ENCODE measurements at places on chromosomes 5 and 9.

GRCh38 chr5:95440825-95441224 lies 49.7 kb downstream of the FAM81B start:
- no peak for DNase-seq

GRCh38 chr5:151509231-151509630 lies 61.8 kb downstream of the SLC36A1 start:
- no peak for DNase-seq

DNA sequence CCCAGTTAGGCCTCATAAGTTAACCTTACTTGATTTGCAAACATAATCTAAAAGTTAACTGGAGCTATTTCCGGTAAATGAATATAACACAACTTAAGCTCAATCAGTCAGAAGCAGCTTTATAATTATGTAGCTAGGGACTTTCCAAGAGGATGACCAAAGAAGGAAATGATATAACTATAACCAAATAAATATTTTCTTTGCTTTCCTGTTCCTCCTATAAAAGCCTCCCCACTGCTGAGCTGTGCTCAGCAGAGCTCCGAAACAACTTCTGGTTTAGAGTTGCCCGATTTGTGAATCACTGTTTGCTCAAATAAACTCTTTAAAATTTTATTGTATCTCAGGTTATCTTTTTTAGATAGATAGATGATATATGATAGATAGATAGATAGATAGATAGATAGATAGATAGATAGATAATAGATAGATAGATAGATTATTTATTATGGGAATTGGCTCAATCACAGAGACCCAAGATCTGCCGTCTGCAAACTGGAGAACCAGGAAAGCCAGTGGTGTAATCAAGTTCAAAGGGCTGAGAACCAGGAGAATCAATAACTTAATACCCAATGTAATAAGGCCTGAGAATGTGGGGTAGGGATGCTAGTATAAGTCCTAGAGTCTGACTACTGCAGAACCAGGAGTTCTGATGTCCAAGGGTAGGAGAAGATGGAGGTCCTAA lies 19.3 kb upstream of the TMEM161B start:
- no peak for DNase-seq

GRCh38 chr5:173397516-173397915 lies 69.3 kb upstream of the STC2 start:
- DNase-seq, result no peak

DNA sequence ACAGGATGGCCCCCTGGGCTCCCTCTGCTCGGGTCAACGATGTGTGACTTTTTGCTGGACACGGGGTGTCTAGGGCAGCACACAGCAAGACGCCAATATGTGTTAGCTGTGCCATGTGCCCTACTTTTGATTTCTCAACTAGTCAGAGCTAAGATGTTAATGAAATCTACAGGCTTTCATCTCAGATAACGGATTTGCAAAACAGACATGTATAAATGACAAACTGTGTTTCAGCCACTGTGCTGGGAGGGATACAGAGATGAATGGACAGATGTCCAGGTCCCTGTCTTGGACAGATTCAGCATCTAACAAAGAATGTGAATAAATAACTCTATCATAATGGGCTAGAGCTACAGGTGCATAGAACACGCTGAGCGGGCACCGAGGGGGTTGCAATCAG lies 160.2 kb upstream of the LHFPL2 start:
- no peak for DNase-seq

GRCh38 chr5:173474881-173475287 lies 141.6 kb downstream of the BOD1 start:
- DNase-seq, result peak; percentile 85

- DNase-seq, result no peak
These were observed 10.7 kb downstream of the SPRY4 start for GRCh38 chr5:142314109-142314508.

GRCh38 chr9:85900504-85901201 lies 40.3 kb upstream of the NAA35 start:
- no peak for DNase-seq

GRCh38 chr5:149188383-149188782 lies 47.1 kb downstream of the ABLIM3 start:
- no peak for DNase-seq

DNA sequence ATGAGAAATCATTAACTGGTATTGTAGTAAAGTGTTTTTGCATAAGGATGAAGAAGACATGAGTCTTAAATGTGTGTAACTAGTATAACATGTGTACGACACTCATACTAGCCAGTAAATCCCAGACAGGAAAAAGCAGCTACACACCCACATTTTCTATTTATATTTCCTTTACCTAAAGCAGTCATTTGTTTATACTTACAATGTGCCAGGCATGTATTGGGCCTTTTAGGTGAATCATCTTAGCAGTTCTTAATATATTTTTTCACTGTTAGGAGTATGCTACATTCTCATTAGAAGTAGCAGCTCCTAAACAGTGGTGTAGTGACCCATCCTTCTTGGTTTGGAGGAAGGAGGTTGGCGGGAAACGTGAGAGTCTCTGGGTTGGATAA lies 55.8 kb upstream of the TMC1 start:
- DNase-seq, result no peak

DNA sequence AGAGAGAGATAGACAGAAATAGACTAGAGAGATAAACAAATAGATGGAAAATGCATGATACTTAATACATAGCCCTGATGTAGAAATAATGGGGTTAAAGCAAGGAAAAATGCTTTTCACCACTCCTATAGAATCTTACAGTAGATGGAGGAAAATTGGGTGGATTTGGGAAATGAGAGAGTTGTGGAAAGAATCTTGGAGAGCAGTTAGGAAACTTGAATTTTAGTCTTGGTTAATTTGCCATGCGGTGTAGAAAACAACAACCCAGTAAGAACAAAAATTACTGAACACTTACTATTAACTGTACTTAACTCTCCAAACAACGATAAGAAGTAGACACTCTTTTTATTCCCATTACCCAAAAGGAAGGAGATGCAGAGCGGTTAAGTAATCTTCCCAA lies 329.8 kb downstream of the ZNF608 start:
- DNase-seq, result no peak

DNA sequence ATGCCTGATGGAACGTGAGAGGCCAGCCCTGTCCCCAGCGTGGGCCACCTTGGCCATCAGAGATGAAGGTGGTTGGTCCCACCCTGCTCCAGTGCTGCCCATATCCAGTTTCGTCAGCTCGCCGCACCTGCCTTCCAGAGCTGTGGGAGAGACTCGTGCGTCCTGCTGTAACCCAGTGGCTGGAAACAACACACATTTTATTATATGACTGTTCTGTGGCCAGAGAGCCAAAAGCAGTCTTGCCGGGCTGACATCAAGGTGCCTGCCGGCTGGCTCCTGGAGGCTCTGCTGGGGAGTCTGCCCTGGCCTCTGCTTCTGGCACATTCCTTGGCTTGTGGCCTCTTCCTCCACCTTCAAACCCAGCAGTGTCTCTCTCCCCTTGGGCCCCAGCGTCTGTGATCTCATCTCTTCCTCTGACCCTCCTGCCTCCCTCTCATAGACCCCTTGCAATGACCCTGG lies 94.7 kb downstream of the RXRA start:
- no peak for DNase-seq

DNA sequence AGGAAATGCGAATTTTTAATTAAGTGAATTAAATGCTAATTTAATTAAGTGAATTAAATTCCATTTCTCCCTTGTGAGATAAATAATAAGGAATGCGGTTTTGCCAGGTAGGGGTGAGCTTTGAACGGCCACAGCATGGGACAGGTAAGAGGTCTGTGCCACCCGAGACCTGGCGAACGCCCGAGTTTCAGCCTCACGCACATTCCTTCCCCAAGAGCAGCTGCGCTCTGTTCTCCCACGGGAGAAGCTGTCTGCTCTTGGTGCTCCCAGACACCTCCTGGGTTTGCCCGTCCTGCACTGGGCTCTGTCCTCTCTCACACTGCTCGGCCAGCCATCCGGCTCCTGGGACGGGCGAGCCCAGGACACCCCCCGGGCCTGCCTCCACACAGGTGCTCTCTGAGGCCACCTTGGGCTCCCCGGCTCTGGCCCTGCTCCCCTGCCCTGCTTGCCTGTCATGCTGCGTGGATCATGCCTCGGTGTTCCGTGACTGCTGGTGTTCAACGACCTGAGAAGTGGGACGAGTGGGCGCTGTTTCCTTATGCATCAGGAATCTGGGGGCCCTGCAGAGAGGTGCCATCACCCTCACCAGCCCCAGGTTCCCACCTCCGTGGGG lies 13.7 kb upstream of the CAMSAP1 start:
- no peak for DNase-seq

GRCh38 chr9:13278023-13278367 lies 1.5 kb downstream of the MPDZ start:
- DNase-seq, result no peak

DNA sequence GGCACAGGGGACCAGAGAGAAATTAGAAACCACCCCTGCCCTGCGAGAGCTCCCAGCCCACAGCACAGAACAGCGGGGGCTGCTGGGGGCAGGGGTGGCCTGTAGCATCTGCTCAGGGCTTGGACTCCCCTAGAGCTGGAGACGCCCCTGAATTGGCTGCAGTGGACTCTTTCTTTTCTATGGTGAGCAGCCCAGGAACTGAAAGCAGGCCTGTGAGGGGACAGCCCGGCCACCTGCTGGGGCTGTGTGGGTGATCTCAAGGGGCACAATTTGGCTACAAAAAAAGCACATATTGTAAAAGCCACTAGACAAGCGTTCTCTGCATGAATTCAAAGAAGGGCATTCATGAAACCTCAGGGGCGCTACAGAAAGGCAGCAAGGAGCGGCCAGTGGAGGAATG lies 57.5 kb upstream of the ICE1 start:
- no peak for DNase-seq

GRCh38 chr5:74240783-74241750 lies 399.5 kb downstream of the ENC1 start:
- no peak for DNase-seq

DNA sequence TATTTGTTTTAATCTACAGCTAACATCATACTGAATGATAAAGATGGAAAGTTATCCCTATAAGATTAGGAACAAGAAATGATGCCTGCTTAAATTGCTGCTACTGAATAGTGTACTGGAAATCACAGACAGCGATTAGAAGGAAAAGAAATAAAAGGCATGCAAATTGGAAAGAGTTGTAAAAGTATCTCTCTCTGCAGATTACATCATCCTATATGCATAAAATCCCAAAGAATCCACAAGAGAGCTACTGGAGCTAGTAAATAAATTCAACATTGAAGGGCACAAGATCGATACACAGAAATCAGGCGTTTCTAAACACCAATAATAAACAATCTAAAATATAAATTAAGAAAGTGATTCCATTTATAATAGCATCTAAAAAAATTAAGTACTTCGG lies 75.3 kb upstream of the SIMC1 start:
- no peak for DNase-seq

GRCh38 chr5:989961-990530 lies 18.6 kb upstream of the NKD2 start:
- no peak for DNase-seq

- no peak for DNase-seq
These were observed 22.3 kb upstream of the HMCN2 start for GRCh38 chr9:130243015-130243881.

DNA sequence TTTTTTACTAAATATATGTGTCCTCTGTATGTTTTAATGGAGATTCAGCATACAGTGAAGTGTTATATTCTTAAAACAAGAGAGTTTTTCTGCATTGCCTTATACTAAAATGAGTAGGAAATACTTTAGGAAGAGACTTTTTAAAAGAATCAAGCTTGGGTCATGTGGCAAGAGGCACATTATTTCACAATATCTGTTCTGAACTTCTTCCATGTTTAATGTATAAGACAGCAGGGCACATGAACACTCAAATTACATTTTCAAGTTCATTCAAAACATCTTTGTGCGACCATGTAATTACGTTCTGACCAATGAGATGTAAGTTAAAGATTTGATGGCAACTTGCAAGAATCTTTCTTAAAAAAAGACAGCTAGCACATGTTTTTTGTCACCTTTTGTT lies 1055.9 kb downstream of the NR2F1-AS1 start:
- no peak for DNase-seq

DNA sequence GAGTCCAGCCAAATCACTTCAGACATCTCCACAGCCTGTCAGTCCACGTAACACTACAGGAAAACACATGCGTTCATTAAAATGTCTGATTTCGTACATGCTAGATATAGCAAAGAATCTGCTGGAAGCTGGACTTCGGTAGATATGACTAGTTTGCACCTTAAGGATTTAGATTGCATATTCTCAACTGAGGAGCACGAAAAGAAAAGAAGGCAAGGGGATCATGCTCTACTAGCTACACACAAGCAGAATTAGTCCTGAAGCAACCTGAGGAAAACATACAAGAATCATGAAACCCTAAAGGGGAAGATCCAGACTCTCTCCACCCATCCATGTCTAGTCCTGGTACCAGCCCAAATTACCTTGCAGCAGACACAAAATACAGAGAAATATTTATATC lies 36.1 kb upstream of the SSBP2 start:
- no peak for DNase-seq

DNA sequence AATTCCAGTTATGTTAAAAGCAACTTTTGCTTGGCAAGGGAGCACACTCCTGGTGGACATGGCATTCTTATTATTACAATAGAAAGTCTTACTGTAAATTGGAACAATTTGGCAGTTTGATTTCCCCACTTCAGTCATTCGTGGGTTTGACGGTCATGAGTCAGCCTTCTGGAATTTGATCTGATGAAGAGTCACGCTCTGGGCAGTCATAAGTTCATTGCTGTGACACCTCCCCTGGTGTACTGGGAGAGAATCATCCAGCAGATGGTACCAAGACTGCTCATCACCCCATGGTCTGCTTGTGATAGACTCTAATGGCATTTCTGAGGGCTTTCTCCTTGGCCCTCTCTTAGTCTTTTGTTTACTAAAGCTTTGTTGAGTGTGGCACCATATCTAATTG lies 53.8 kb downstream of the GLRA1 start:
- peak; percentile 98 for DNase-seq

DNA sequence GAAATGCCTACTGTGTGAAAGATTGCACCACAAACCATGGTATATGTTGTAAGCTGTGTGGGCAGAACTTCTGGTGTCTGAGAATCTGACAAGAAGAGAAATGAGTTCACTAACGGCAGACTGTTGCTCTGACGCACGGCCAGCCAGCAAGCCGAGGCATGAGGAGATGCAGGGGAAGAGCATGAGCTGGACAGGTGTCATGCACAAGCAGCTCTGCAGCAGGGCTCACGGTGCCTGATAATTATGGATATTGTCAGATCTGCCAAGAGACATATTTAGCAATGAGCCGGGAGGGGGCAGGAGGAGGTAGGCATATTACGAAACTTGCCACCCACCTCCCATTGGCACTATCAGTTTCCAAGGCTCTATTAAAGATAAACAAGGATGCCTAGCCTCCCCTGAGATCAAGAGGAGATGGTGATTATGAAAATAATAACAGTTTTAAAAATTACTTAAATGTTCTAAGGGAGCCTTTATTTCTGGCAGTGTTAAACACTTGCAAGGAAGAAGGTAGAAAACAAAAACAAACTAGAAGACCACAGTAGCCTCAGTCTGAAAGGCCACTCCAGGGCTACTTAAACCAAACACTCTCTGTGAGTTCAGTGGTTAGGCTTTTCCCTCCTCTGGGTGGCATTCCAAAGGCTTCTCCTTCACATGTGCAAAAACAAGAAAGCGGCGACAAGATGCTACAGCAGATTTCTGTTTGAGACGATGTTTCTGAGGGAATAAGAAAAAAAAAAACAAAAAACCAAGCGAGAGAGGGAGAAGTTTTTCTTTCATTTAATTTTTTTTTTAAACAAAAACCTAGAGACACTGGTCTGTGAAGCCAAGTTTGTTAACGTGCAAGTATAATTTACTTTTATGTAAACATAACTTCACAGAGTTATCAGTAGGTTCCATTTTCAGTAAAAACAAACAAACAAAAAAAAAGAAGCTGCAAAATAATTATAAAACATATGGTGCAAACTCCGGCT lies 339.5 kb downstream of the BNC2 start:
- DNase-seq, result no peak

- no peak for DNase-seq
These were observed 475.2 kb downstream of the HINT1 start for GRCh38 chr5:130689831-130690230.

GRCh38 chr5:174191850-174192655 lies 146.5 kb downstream of the NSG2 start:
- DNase-seq, result no peak

All from HS-5 (cell line).